ENCODE measurements at places on chromosomes 6 and 20.

DNA sequence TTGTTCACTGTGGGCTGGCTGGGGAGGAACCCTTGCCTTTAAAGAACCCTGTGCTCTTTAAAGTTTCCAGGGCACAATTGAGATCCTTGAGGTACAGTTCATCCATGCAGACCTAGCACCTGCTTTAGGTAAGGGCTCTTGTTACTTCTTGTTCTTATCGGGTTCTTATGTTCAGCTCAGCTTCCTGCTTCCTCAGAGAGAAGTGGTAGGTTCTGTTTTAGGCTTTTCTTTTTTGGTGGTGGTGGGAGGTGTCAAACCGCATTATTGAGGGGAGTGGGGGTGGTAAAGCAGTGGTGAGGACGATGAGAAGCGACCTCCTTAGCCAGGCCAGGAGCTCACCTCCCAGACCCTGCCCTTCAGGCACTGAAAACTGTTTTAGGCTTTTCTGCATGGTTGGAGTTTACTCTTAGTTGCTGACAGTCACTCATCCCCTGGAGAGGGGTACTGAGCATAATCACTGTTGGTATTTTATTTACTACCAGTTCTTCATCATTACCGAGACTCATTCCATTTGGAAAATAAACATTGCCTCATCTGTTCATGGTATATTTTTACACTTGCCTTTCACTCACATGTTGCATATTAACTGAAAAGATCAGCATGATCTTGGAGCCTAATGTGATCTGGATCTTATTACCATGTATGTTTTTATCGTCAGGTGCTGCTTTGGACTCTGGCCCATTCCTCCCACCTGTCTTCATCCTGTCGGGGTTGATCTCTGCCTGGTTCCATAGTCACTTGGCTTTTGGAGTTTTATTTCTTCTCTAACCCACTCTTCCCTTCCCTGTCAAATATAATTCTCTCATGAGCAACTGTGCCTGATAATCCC, 35.4 kb downstream of the SLC16A10 start:
- peak; percentile 26 for DNase-seq

- no peak for DNase-seq
Measured at GRCh38 chr6:156557251-156557910, 219.8 kb upstream of the ARID1B start.

DNA sequence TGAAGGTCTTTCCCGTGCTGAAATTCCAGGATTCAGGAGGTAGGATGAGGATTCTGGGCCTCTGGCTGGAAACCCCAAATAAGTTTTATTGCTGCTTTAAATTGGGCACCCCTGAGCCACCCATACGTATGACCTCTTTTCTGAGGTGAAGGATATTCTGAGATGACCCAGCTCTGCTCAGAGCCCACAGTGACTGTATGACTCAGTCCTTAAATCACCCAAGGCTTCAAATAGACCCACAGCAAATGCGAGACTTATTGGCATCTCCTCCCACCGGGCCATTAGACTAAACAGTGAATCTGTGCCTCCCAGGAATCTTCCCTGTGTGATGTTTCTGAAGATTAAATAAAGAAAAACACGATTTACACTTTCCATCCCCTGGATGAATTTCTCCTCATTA, 9.5 kb downstream of the SIRPG start:
- no peak for DNase-seq

- no peak for DNase-seq
Measured at GRCh38 chr6:129069006-129069405, 186.1 kb downstream of the LAMA2 start.

- DNase-seq: no peak
Measured at GRCh38 chr20:54223285-54223684, 15.4 kb downstream of the PFDN4 start.

DNA sequence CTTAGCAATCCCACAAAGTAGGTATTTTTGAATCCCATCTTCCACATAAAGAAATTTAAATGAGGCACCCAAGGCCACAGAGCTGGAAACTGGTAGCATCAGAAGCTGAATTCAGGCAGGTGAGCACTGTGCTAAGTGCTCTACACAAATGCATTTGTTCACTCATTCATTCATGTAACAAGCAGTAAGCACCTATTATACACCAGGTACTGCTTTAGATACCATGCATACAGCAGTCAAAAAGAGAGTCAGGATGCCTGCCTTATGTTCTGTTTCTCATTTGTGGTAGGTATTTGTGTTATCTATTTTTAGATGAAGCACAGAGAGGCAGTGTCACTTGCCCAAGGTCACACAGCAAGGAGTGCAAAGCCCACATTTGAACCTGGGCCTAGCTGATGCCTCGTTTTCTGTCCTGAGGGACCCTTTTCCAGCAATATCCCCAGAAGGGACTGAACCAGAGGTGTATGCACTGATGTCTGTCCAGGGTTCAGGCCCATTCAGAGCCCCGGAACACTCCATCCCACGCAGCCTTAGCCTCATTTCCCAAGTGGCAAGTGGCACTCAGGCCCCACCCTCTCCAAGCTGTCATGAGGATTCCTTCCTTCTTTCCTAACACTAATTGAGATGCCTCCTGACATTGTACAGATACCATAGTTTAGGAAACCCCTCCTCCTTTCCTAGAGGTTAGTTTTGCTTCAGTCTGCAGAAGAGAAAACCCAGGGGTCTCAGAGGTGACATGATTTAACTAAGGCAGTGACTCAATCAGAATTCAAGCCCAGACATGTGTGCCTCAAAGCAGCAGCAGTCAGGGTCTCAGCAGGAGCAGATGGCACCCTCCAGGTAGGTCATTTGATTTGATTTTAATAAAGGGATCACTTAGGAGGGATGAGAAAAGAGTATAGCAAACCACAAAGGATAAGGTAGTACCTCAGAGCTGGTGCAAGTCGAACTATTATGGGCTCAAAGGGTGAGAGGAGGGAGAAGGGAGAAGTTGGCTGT, 61.2 kb upstream of the SIRPA start:
- DNase-seq: no peak

DNA sequence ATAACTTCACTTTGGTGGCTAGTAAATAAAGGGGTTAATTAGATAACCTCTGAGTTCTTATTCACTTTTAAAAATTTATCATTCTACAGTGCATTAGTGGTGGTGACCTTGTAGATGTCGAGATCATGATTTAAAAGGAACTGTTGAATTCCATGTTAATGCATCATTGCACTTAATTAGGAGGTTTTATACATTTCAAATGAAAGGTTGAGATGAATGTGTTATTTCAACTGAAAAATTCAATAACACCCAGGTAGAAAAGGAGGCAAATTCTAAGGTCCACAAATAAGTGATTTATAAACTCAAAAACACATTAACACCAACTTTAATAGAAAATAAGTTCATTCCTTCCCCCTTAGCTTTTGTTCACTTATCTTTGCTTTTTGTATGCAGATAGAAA, 58.3 kb upstream of the TMEM170B start:
- DNase-seq: no peak

DNA sequence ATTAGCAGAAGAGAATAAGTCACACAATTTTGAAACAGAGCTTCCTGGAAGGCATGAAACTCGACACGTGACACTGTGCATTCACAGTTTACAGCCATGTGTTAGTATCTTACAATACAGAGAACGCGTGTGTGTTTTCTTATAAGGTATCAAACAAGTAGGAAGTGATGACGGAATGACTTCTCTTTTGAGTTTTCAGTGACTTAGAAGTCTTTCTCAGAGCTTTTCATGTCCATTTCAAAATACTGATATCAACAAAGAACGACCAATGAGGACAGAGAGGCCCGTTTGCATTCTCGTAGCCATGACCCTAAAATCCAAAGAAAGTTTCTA, 36.6 kb upstream of the DUSP22 start:
- DNase-seq: no peak

DNA sequence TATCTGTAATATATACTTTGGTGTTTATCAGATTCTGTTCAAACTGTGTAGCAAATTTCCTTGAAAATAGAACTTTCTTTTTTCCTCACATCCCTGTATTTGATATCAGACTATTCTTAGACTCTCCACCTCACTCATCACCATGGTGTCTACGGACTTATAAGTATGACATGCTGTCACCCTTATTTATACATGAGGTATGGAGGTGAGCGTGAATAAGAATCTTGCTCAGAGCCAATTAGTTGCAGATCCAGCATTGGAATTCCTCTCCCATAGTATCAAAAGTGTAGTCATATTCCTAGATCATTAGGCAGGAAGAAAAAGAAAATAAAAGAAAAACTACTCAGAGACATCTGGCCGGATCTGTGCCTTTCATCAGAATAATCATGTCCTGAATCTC, 43.0 kb downstream of the TPD52L1 start:
- no peak for DNase-seq

GRCh38 chr6:6832439-6832838, 243.9 kb downstream of the LY86 start:
- no peak for DNase-seq

DNA sequence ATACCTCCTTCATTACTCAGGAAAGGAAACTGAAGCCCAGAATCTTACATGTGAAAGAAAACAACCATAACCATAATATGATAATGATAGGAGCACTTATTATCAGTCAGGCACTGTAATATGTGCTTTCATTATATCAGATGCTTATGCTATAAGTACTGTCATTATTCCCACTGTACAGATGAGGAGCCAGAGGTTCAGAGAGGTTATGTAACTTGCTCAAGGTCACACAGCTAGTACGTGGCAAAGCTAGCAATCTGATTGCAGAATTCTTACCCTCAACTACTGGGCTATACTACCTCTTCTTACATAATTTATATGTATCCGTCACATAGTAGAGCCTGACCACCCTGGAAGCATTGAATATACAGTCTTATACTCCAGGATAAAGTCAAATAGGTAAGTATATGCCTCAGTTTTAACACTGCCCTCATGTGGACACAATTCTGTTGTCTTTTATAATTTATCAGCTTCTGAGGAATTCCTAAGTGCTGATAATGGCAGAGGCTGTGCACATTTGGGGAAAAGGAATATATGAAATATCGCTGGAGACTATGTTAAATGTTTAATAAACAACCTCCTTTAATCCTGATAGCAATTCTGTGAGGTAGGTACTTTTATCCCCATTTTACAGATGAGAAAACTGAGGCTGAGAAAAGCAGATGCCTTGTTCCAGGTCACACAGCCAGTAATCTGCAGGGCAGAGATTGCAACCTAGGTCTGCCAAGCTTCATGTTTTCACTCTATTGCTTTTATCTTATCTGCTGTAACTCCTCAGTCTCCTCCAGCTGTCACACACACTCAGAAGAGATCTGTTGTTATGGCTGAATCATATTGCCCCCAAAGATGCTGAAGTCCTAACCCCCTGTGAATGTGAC, 13.4 kb downstream of the BCAS1 start:
- no peak for DNase-seq

DNA sequence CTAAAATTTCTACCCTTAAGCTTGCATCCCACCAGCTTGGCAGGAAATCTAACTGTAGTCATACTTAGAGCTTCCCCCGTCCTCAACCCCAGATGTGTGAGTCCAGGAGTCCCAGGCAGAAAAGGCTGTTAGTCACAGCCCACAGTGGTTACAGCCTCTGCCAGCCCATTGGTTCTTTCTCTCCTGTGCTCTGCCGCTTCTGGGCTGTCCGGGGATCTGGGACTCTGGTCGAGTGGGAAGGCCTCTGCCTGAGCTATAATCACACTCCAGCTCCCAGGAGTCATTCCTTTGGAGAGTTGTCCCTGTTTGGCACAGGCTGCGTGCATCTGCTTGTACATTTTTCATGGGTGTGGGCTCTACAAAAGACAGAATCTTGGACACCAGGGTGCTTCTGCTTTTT, 45.6 kb upstream of the FYN start:
- DNase-seq: no peak

GRCh38 chr6:6815732-6816131, 227.2 kb downstream of the LY86 start:
- DNase-seq: no peak

- DNase-seq: no peak
Measured at GRCh38 chr6:151387175-151387970, 4.0 kb downstream of the ZBTB2 start.

DNA sequence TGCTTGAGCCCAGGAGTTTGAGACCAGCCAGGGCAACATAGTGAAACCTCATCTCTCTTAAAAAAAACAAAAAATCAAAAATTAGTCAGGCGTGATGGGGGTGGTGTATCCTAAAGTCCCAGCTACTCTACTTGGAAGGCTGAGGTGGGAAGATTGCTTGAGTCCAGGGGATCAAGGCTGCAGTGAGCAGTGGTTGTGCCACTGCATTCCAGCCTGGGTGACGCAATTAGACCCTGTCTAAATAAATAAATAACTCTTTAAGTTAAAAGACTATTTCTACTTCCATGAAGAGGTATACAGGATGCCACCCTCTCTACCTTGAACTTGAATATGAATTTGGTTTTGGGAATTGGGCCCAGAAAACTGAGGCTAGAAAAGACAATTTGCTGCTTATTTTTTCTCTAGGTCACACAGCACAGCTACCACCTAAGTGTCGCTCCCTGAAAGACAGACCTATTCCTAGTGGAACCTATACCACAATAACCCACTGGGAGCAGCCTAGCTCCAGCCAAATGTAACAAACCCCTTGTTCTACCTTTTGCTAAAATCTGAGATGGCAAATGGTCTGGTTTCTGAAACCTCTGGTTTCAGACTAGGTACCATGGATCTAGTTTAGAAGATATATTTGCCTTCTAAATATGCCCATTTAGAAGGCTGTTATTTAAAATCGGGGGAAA, 35.2 kb downstream of the HMGCLL1 start:
- DNase-seq: no peak

DNA sequence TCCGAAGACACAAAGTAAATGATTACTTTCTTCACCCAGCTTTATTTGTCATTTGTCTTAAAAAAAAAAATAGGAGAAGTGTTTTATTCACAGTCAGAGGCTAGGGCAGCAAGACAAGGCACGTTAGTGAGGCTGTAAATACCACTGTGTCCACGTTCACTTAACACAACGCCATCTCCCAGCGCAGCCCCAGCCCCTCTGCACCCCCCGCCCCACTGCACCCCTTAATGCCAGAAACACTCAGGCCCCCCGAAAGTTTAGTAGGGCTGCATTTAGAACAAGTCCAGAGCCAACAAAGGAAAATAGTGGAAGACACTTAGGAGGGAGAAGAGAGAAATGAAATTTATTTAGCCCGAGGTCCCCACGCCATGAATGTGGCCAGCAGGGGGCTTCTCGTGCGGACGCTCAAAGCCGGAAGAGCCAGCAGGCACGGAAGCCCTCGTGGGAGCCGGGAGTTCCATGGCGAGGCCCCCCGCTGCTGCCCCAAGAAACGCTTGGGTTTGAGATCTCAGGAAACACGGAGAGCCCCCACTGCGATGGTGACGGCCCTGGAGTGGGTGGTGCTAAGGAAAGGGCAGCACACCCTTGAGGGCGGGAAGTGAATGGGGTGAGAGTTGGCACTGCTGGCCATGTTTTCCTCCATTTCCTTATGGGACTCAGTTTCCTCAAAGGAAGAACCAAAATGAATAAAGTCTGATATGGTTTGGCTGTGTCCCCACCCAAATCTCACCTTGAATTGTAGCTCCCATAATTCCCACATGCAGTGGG, 50.2 kb downstream of the IYD start:
- peak; percentile 32 for DNase-seq
